Activated T-helper 1 cell treated with anti-CD3 and anti-CD28 coated beads, Interleukin-2, amount 50 U/mL, for 16 hours (primary cell): ENCODE measurements at places on chromosomes 5 and 9.

GRCh38 chr9:87379300-87379699, 118.4 kb upstream of the DAPK1 start:
- DNase-seq = no peak

DNA sequence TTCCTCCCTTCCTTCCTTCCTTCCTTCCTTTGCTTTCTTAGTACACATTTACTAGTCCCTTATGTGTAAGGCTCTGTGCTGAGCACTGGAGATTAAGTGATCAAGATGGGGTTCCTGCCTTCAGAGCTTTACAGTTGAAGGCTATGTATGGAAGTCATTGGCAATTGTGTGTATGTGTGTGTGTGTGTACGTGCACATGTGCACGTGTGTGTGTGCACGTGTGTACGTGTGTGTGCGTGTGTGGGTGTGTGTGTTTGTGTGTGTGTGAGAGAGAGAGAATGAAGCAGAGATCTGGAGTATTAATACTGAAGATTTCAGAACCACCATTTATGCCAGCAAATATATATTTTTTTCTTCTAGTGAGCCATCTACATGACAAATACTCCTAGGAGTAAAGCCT, 184.9 kb upstream of the NFIB start:
- no peak for DNase-seq

- no peak for DNase-seq
These were observed 44.4 kb downstream of the SCAMP1 start for GRCh38 chr5:78404682-78405293.

- no peak for DNase-seq
These were observed 161.5 kb downstream of the GABRB2 start for GRCh38 chr5:161385027-161385426.
